ENCODE measurements at places on chromosomes 4 and X.

GRCh38 chr4:54539500-54540029 is 118.2 kb upstream of the KIT start:
- no peak for DNase-seq

GRCh38 chr4:124133753-124134152 is 578.8 kb downstream of the ANKRD50 start:
- DNase-seq: no peak

DNA sequence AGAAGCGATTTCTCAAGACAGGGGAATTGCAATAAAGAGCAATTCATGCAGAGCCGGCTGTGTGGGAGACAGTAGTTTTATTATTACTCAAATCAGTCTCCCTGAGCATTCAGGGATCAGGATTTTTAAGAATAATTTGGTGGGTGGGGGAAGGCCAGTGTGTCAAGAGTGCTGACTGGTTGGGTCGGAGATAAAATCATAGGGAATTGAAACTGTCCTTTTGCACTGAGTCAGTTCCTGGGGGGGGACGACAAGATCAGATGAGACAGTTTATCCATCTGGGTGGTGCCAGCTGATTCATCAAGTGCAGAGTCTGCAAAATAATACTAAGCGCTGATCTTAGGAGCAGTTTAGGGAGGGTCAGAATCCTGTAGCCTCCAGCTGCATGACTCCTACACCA is 502.4 kb downstream of the NLGN4X start:
- no peak for DNase-seq

DNA sequence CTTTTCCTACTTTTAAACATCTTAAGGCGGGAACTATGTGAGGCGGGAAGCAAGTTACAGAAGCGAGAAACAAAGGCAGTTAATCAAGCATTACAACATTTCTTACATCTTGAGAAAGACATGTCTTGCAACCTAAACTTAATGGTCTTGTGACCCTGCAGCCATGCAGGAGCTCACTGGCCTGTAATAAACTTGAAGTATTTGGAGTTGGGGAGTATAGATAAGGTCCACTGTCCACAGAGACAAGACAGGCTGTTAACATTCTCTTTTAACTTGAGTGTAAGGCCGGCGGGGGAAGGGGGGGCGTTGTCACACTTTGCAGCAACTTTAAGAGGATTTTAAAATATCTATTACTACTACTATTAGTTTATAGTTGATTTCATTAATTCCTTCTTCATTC is 10.3 kb upstream of the UGT8 start:
- DNase-seq: no peak

GRCh38 chrX:2960861-2961515 is 31.8 kb upstream of the ARSD start:
- no peak for DNase-seq

- no peak for DNase-seq
Observed at GRCh38 chrX:12013211-12013618, 125.1 kb upstream of the FRMPD4 start.

DNA sequence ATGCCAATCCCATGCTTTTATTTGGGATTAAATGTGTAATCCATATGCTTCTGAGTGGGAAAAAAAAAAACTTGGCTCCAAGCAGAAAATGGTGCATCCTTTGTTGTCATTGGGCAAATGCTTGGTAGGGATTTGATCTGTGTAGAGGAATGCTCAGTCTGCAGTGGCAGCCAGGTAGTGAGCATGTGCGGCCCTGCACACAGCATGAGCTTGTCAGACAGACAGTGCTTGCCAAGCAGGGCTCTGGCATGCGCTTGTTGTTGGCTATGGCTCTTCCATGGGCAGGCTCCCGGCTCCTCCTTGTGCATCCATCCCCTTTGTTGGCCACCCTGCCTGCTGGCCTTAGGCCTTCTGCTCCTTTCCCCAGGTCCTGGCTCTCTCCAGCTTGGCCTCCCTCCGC is 130.3 kb downstream of the GPR143 start:
- DNase-seq: no peak

DNA sequence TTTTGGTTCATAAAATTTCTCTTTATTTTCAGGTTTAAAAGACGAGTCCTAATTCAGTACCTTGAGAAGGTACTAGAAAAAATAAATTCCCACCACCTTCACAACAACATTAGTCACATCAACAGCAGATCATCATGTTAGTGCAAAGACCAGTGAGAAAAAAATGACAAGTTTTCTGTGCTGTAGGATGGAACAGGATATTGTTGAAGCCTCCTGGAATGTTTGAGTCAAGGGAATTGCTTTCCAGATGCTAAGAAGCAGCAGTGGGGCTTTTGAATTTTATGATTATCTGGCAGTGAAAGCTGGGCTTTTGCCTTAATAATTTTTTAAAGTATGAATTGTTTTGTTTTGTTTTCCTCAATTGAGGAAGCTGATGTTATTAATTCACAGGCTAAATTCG is 61.0 kb downstream of the INTS6L start:
- DNase-seq: no peak
